ENCODE measurements at places on chromosomes 12 and 14. TPM values are rescaled to one million over a fixed set of nuclear protein-coding genes. Genes with fewer than 3 reads are reported as not detected.

DNA sequence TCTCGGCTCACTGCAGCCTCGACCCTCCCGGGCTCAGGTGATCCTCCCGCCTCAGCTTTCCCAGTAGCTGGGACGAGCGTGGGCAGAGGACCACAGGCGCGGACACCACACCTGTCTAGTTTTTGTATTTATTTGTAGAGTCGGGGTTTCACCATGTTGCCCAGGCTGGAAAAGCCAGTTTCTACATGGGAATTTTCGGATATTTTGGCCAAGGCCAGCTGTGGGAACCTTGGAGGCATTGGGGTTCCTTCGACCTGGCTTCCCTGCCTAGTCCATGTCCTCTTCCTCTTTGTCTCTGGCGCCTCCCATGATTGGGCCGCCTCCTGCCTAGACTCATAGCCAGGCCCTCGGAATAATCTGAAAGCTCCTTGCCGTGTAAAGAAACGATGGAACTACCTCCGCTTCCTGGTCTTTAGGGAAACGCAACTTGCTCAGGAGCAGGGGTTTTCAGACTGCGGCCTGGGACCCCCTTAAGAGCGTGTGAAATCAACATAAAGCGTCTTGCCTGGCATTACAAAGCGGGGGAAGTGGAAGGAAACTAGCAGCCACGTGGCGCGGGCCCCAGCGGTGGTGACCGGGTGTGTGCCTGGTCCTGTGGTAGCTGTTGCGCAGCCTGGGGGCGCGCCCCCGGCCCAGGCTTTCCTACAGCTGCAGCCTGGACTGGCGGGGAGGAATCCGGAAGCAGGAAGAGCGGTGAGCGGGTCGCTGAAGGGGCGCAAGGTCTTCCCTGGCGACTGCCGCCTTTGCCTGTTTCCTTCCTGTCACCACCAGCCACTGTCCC lies 1.4 kb upstream of the HSP90AA1 start:
- no peak for DNase-seq

The C14orf39 gene
- total RNA-seq: 0.58 TPM

GRCh38 chr12:67543021-67543770 lies 105.3 kb upstream of the DYRK2 start:
- DNase-seq: no peak

The RPS6KL1 gene
- total RNA-seq: 20.0 TPM

The KCNA5 gene
- total RNA-seq: 0.34 TPM

GRCh38 chr12:11807458-11807857 lies 158.0 kb downstream of the ETV6 start:
- no peak for DNase-seq

GRCh38 chr12:114343585-114344302 lies 62.2 kb downstream of the TBX5 start:
- DNase-seq: no peak

DNA sequence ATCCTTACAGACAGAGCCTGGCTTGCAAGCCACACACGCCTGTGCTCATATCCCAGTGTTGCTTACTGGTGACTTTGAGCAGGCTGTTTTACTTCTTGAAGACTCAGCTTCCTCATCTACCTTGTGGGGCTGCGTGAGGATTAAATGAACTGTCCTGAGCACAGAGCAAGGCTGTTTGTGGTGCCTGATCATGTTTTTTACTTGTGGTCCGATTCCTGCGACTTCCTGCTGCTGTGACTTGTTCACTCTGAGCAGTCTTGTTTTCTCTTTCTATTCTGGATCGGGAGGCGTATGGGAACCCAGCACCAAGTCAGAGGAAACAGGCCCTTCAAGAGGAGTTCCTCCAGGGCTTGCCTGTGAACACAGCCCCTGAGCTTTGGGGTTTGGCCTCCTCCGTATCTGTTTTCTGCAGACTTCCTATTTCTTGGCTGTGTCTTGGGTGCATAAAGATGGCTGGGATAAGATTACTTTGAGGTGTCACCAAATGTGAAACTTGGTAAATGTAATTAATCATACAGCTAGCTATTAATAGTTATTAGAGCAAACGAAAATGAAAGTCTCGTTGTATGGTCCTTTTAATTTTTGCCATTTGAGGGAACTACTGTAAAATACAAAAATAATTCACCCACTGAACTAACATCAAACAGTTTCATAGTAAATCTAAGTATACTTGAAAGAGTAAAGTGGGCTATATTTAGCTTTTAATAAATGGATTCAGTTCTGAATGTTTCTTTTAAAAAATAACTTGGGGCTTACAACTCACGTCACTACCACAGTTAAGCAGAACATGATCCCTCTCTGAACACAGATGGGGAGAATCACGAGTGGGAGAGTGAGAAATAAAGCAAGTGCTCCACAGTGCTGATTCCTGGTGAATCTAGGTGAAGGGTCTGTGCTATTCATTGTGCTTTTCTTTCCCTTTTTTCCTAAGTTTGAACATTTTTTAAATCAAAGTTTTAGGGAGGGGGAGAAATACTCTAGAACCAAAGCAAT lies 251.5 kb downstream of the FOXN3 start:
- DNase-seq: no peak

The AKT1 gene
- total RNA-seq: 144 TPM

DNA sequence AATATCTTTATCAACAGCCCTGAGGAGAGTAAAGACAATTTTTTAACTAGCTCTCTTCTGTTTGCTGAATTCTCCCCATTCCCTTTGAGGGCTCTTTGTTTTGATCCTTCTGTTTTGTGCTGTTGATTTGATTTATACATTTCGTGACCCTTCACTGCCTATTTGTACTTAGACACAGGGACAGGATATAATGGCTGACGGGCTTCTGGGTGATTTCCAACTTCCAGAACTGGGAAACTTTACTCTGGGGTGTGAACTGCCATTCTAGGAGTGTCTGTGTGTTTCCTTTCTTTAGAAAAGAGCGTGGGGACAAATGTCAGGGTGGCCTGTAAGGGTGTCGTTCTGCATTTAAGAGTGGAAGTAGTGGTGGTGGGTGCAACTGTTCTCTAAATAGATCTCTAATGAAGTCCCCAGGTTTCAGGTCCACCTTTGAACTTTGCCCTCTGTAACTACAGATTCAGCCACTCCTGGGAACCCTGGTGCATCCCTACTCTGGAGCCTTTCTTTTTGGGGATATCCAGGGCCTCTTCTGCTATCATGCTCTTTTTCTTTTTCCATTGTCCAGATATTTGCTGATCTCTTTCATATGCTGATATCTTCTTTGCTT lies 22.3 kb upstream of the SSPN start:
- DNase-seq: no peak

DNA sequence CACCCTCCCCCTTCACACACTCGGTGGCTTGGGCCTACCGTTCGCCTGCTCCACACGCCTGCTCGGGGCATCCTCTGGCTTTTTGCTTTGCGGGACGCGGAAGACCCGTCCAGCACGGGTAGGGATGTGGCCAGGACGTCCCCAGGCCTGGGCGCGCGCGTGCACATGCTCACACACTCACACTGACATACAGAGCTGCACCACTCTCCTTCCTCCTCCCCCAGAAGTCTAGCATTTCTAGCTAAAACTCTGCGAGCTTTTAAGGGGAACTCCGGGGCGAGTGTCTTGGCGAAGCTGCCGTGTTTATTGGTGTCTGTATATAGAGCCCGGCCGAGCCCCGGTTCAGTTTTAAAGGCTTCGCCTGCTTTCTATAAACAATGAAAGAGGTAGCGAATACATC lies 5.0 kb downstream of the TBX5 start:
- DNase-seq: no peak

The DIO3 gene
- total RNA-seq: 0.13 TPM

The GPR84 gene
- not detected for total RNA-seq

- DNase-seq: no peak
Measured at GRCh38 chr14:72775923-72776554, 117.9 kb downstream of the DPF3 start.

DNA sequence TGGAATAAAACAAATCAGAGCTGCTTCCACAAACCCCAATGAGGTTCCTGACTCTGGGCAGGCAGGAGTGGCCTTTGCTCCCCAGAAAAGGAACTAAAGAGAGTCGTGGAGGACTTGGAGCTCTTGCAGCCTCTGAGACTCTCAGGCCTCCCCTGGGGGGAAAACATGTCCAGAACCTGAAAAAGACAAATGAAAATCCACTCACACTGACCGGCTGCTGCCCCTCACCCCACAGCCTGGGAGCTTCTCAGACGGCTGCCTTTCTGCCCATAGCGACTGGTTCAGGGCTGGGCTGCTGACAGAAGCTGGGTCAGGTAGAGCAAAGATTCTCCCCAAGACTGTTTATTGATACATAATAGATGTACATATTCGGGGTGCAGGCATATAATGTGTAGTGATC lies 356.0 kb downstream of the ADGRD1 start:
- DNase-seq: no peak

- no peak for DNase-seq
Measured at GRCh38 chr14:93533437-93533836, 102.7 kb downstream of the UNC79 start.

DNA sequence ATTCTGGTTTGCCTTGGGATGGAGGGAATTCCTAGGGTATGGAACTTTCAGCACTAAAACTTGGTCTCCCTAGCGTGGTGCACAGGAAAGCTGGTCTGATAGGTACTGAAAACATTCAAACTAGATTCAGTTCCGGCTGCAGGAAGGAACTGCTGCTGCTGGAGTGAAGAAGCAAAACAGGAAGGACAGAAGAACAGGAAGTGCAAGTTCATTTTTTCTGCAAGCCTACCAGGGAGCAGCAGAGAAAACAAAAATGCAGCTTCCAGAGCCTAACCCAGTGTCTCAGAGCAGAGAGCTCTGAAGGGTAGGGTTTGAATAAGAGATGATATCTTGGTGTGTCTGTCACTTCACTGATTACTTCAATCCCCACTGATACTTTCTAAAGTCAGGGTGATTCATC lies 165.2 kb downstream of the VRK1 start:
- DNase-seq: no peak

DNA sequence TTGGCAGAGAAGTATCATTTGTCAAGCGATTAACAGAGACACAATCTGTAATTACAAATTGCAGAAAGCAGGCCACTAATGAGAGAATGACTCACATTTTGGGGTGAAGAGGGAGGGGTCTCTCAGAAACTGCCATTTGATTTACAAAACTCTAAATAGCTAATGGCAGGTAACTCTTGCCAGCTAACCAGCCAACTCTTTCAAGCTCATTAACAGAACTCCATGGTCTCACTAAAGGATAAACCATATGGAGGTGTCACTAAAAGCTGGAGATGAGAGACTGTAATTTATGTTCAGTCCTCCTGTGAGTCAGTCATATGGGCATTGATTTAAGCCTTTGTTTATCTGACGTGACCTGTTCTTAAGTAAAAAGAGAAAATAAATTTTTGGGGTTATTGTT lies 336.4 kb downstream of the FOXG1 start:
- DNase-seq: no peak

- DNase-seq: no peak
Measured at GRCh38 chr12:51636581-51636980, 45.5 kb downstream of the SCN8A start.

- no peak for DNase-seq
Measured at GRCh38 chr14:63761351-63762117, 33.7 kb upstream of the SGPP1 start.

The KLRK1 gene
- total RNA-seq: 0.48 TPM

The PHLDA1 gene
- total RNA-seq: 111 TPM

DNA sequence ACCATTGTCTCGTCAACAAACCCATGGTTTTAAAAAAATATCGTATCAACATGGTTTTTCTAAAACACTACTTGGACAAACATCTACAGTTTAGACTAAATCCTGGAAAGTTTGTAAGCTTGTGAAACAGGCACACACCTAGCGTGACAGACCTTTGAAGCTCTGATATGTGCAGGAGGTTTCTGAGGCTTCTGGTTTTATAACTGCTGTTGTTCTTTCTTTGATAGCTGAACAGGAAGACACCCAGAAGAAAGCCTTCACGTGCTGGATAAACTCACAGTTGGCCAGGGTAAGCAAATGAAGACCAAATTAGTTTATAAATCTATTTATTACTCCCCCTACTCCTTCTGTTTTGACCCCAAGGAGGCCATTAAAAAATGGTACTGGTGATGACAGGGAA lies 87.6 kb downstream of the SYNE2 start:
- DNase-seq: no peak

DNA sequence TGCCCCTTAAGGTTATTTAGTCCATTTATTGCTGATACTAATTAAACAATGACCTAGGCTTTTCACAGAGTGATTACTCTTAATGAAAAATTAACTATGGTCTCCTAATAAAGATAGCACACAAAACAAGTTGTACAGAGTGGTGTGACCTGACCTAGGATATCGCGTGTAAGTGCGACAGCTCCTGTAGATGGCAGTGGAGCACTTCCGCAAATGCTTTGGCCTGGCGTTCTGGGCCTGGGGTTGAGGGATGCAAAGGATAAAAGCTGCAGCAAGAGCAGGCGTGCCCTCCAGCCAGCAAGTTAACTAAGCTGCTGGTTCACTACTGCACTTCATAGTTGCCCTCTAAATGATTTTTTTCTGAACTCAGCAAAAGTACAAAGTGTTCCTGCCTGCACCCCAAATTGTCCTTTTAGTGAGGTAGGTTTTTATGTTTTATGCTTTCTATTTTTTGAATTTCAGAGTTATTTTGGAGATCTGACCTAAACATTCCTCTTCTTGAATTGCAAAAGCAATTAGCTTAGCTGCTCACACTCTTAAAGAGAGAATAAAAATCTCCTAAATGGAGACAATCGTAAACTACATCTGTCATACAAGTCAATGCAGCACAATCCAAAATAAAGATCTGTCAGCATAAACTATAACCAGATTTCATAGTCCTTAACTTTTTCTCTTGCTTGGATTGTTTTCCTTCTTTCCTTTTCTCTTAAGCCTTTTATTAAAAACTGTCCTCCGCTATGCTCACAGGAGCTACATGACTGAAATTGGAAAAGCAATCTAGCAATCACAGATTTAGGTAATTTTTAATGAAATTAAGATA lies 379.6 kb downstream of the LRIG3 start:
- no peak for DNase-seq

- DNase-seq: no peak
Measured at GRCh38 chr14:103134405-103134804, 11.1 kb downstream of the TNFAIP2 start.

- no peak for DNase-seq
Measured at GRCh38 chr12:94309373-94309772, 150.3 kb downstream of the CEP83 start.
